NCI-H2029 treated with DMSO at 0.1 percent for 48 hours (cell line): ENCODE measurements at places on chromosomes 16 and 17.

- no peak for DNase-seq
Measured at GRCh38 chr17:78901806-78902205, 1.2 kb downstream of the CEP295NL start.

DNA sequence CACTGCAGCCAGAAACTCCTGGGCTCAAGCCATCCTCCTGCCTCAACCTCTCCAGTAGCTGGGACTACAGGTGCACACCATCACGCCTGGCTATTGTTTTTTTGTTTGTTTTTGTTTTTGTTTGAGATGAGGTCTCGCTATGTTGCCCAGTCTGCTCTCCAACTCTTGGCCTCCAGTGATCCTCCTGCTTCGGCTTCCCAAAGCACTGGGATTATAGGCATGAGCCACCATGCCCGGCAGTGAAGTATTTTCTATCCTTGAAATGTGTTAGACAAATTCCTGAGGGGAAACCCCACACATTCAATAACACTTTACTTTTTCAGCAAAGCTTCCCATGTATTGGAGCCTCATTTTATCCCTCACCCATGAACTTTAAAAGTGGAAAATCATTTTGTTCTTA, 81.2 kb upstream of the KIFC3 start:
- DNase-seq, result no peak

DNA sequence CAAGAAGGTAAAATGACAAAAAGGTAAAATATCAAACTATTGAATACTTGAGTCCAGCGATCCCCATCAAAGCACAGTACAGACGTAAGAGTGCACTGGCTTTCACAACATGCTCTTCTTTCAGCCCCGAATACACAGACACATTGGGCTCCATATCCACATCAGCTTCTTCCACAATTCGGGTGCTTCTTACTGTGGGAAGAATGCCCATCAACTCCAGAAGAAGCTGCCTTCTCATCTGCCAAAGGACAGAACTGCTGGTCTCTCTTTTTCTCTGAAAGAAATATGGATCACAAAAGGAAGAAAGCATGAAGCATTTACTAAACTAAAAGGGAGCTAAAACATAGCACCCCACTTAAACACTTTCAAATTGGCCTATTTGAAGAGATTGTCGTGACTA, 20.4 kb downstream of the INTS2 start:
- no peak for DNase-seq

DNA sequence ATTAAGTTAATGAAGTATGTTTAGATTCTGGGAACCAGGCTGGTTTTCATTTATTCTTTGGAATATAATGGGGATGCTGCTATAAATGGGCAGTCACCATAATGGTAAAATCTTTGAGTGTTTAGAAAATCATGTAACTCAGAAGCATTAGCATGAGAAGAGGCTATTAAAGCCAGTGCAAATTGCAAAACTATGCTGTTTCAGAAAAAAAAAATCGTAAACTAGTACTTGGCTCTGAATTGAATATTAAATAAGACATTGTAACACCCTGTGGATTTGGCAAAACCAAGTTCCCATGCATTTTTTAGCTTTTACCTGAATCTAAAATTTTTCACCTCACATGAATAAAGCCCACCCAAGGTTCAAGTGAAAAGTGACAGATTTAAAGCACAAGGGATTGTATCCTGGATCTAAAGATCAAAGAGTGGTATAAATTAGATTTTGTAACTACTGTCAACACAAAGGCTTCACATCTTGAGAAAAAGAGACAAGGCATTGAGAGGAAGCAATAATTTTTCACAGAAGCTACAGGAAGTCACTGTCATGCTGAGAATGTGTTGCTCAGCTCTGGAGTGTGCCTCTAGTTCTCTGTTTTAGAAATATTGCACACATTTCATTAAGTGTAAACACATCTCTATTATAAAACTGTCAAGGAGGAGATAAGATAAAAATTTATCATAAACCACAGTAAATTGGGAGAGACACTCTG, 142.2 kb downstream of the ABCA8 start:
- no peak for DNase-seq

GRCh38 chr17:3944485-3945388, 19.5 kb downstream of the ATP2A3 start:
- DNase-seq, result no peak

DNA sequence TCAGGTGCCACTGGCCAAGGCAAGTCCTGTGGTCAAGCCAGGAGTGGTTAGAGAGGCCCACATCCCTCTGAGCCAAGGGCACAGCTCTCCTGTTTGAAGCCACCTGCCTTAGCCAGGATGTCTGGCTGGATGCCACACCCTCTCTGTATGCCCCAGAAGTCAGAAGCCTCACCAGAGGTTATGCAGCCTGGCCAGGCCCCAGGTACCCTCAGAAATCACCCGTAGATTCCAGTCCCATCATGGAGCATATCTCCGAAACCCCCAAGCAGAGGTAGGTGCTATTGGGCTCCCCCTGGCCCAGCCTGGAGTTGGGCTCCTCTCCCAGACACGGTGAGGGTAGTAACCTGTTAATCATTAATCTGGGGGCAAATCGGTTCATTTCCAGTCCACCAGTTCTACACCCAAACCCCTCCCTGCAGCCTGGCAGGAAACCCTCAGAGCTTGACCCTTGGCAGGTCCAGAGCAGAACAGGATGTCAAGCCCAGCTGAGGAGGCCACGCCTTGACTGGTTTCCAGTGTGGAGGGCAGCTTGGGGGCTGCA, 60.6 kb upstream of the TMEM97 start:
- DNase-seq, result no peak

- no peak for DNase-seq
Measured at GRCh38 chr17:42682722-42683403, 532 bp downstream of the CNTNAP1 start.

GRCh38 chr16:57483725-57484514, 2.4 kb downstream of the DOK4 start:
- DNase-seq, result no peak

DNA sequence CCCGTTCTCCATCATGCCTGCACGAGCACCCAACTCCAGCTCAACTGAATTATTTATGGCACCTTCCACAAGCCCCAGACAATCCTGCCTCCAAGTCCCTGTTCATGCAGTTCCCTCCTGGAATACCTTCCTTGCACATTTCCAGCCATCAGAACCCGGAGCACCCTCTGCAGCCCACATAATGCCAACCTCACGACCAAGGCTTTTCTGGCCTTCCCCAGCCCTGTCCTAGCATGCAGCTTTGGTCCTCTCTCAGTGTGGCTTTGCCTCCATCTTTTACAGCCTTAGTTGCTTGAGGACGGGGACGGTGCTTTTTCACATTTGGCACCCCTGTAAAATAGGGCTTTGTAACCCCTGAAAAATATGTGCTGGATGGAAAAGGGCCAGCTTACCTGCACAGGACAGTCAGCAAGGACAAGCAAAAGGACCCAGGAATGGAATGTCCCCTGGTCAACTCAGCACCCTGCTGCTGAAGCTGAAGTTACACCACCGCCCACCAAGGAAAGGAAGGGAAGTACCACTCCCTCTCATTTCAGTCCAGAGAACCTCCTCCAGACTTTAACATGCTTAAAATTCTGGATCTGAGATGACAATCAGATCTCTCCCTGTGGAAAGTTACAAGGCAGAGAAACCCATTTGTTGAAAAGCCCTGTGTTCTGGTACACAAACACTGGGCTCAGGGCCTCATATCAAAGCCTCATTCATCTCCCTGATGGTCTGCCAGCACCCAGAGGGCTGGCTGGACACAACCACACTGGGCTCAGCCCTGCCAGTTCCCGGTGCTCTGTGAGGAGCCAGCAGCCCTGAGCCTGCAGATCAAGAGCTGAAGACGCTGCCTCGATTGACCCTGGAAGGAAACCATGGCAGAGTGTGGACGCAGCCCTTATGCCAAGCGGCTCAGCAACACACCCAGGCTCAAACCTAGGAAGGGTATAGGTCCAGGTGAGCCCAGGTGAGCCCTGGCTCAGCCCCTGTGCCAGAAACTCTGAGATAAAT, 2.9 kb downstream of the SLC39A11 start:
- DNase-seq, result no peak

GRCh38 chr16:35574454-35575431, 2115.3 kb downstream of the TP53TG3F start:
- DNase-seq, result no peak

DNA sequence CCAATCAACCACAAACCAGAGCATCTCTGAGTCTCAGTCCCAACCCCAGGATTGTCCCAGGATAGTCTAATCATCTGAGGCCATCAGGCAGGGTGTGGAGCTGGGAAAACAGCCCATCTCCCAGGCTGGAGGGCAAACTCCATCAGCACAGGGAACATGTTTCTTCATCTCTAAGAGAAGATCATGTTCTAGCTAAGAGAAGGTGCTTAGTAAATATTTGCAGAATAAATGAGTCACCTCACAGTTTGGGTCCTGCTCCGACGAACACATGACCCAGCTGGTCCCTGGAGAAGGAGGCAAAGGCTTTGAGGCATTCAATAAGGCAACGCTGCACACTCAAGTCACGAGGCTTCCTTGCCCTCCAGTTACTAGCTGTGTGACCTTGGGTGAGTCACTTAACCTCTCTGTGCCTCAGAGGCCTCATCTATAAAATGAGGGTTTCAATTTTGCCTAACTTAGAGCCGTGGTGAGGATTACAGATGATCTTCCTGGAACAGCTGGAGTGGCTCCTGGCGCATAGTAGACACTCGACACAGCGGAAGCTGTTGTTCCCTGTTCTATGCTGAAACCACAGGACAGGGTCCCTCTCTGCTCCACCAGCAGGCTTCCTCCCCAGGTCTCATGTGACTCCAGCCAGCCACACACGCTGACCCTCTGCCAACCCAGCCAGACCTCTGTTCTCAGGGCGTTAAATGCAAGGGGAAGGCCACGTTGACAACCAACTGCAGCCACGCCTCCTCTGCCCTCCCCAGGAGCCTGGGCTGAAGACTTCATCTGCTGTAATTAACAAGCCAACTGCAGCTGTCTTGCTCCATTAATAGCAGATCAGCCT, 10.3 kb upstream of the RPL38 start:
- peak; percentile 64 for DNase-seq

GRCh38 chr16:17272716-17273115, 198.0 kb downstream of the XYLT1 start:
- no peak for DNase-seq

DNA sequence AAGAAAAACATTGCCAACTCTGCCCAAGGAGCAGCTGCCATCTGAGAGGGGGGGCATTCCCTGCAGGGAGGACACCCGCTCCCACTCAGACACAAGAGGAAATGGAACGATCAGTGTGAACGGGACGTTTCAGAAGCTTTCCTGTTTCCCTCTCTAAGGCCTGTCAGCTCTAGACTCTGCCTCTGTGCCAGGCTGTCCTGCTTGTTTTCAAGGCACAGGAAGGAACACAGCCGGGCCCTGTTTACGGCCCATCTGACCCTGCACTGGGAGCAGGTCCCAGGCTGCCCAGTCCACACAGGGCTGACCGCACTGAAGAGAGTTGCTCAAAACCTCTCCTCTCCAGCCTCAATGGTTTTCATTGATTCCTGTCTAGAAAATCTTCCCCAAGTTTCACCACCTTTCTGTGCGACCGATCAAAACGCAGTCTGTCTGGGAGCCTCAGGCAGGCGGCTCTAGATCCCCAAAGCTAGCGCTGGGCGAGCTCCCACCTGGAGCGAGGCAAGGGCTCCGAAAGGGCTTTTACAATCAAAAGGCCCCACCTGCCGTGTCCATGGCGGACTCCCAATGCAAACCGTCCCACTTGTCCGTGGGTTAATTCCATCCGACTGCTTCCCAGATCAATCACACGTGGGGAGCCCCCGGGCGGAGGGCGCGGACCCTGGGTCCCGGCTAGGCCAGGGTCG, 1.5 kb downstream of the PIEZO1 start:
- DNase-seq, result no peak

DNA sequence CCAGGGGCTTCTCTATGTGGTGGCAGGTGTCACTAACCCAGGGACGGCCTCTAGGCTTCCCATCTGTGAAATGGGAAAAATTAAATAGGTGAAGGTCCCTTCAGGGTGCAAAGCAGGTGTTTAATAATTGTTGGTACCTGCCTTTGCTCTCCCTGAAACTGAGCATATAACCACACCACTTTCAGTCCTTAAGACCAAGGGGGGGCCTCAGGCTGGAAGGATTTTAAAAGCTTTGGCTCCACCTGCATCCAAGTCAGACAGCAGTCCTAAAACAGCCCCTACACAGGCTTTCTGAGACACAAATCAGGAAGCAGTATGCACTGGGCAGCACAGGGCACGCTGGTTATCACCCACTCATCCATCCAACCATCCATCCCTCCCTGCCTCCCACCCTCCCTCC, 55.0 kb downstream of the TK2 start:
- DNase-seq, result no peak

GRCh38 chr17:11081342-11081741, 159.7 kb upstream of the SHISA6 start:
- no peak for DNase-seq

- DNase-seq, result no peak
Measured at GRCh38 chr17:60082946-60083471, 4.3 kb upstream of the HEATR6 start.

- DNase-seq, result no peak
Measured at GRCh38 chr17:75270966-75271232, at the start of gene MIF4GD. TSS of gene MIF4GD (minus strand) at chr17:75271231. CDS start at chr17:75270195, 1,036 bp downstream.
